ENCODE measurements at places on chromosomes 13 and 19. TPM values are rescaled to one million over a fixed set of nuclear protein-coding genes. Genes with fewer than 3 reads are reported as not detected.
A peak's percentile ranks its signal among the peaks of the same experiment; 100 is the strongest.

AP2A1 gene
- total RNA-seq, result 82.5 TPM

GRCh38 chr13:102399791-102400674 is 1.8 kb downstream of the FGF14 start:
- peak; percentile 19 for DNase-seq

DNA sequence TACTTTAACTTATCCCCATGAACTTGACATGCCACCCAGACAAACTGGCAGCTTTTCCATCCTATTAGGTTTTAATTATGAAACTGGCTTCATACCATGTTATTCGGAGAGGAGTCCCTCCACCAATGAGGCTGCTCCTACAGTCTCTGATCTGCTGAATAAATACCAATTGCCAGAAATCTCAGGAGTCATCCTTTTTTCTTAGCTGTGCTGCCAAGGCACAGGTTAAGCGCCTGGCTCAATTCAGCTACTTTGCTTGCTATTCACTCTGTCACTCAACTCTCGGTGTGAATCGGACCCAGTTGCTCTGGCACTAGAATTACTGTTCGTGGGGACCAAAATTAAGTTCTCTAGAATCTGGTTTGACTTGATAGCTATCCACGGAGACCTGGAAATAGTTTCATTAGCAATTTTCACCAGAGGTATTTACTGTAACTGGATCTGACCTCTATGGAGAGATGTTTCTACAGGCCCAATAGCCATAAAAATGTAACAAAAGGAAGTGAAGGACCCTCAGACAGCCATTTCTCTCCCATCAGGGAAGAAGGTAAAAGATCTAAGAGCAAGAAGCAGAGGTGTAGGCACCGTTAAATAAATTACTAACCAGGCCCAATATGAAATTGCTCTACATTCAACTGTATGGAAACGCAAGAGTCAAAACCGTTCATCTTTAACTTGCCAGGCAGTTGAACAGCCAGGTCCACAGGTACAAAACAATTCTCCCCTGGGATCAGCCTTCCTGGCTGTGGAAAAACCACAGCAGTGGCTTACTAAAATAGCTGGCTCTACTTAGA is 5.4 kb downstream of the ZC3H4 start:
- no peak for DNase-seq

CGB3 gene
- not detected for total RNA-seq

DNA sequence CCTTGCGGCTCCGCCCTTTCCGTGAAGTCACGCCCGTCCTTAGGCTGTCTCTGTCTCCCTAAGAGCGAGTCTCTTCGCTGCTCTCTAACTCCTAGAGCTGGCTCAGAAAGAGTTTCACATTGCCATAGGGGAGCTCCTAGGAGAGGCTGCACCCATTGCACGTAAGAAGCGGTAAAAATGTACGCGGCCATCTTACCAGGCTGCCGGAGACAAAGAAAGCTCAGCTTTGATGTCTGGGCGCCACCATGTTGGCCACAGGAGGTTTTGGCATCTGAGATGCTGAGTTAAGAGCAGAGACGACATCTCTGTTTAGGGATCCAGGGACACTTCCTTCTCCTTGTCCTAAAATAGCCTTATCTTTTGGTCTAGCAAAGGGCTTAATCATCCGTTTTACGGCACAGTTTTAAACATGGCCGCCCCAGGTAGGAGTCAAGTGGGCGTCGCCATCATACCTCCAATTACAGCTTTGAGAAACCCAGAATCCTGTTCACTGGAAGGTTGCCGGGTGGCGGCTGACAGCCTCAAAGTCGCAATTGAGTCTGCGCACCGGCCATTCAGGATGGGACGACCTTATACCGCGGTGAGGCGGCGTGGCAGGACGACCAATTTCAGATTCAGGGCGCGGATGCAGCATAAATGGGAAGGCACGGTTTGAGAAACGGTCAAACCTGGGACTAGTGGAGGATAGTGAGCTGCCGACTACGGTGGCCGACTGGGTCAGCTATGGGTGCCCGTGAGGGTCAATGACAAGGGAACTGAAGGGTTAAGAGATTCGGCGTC is at the start of gene ZNF793:
Gene ZNF793 (plus strand): TSS at position 553 of the 780 bp plus-strand sequence. CDS start 16,501 bp downstream, outside the sequence.
- DNase-seq, result peak; percentile 87

DNA sequence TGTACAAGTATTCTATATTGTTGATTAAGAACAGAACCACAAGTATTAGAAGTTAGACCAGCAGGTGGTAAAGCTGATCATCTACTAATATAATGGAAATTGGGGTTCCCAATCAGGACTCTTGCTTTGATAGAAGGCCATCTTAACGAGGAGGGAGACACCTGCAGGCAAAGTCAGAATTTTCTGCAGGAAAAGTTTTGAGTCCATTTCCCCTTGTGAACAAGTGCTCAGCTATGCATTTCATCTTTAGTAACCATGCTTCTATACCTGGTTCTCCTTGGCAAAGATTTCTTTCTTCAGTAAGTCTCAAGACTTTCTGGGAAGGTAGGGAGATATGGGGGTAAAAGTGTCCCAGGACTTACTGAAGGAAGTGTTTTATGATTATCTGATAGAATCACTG is 36.1 kb upstream of the USPL1 start:
- DNase-seq, result no peak

ZNF66 gene
- total RNA-seq, result 5.1 TPM

- DNase-seq, result no peak
Observed at GRCh38 chr19:30873691-30874090, 475.5 kb downstream of the TSHZ3 start.

DNA sequence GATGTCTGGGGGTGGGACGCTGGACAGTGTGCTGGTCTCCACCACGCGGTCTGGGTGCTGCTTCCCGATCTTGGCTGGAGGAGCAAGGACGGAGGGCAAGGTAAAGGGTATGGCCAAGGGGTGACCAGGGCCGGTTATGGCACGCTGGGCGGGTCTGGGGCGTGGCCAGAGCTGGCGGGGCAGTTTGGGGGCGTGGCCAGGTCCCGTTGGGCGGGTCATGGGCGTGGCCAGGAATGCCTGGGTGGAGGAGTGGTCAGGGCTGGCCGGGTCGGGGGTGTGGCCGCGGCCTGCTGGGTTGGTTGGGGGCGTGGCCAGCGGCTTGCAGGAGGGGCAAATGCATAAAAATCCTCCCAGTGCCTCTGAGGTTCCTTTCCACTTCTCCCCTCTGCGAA is 19.2 kb downstream of the GPX4 start:
- peak; percentile 92 for DNase-seq

- DNase-seq, result no peak
Observed at GRCh38 chr19:38360839-38361631, 13.3 kb upstream of the PSMD8 start.

All from mucosa of descending colon (tissue), 3 donors.